Left kidney (tissue), 8 donors: ENCODE measurements at places on chromosomes 12 and 14.

- DNase-seq = no peak
These were observed 2.2 kb downstream of the GABARAPL1 start for GRCh38 chr12:10214895-10215267.

DNA sequence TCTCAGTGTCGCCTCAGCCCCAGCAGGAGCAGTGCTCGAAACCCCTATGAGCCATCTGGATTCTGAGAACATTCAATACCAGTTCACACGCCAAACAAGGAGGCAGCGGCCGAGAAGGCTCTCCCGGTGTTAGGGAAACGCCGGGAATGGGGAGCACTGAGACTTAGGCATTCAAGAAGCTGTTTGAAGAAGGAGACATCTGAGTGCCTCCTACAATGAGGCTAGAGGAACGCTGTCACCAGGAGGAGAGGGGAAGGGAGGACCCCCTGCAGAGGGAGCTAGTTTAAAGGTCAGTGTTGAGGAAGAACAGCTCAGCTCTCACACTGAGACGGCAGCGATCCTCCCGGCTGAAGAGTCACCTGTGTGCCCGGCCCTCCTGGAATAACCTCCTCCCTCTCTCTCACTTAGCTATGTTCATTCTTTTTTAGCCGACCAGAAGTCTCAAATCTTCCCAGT, 69.9 kb downstream of the SERPINA3 start:
- no peak for DNase-seq

GRCh38 chr12:12202747-12203146, 64.1 kb downstream of the LRP6 start:
- DNase-seq = no peak

- DNase-seq = no peak
These were observed 197.7 kb upstream of the CNOT2 start for GRCh38 chr12:70045514-70045913.

DNA sequence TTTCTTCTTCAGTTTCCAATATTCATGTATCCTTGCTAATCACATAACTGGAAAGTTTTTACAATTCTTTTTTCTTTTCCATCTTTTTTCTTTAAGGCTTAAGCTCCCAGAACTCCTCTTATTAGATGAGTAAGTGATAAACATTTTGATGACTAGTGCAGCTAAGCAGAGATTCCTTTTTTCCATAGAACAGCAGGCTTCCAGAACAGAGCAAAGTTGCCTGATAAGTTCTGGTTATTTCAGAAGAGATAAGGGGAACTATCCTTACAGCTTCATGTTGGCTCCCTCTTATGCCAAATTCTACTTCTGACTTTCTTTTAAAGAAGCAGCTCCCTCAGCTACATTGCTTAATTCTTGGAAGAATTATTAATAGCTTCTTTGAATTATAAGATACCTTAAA, 194.7 kb upstream of the FAR2 start:
- DNase-seq = no peak

DNA sequence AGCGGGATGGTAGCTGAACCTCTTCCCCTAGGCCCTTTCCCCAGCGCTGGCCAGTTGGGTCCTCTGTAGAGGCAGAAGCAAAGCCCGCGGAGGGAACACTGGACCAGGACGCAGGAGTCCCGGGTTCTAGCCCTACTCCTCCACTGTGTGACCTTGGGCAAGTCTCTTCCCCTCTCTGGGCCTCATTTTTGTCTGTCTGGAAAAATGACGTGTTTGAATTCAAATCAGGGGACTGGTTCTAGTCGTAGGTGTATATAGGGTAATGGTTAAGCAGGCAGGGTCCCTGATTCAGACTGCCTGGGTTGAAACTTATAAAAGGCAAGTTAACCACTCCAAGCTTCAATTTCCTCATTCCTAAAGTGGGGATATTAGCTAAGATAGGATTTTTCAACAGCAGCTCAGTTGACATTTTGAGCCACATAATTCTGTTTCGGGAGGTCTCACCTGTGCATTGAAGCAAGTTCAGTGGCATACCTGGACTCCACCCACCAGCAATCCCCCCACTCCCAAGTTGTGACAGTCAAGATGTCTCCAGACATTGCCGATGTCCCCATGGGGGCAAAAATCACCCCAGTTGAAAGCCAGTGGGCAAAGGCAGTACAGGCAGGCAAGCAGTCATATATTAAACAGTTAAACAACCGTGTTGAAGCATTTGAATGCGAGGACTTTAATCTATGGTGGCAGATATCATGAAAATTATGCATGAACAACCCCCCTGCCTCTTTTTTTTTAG, 899 bp downstream of the TPCN1 start:
- no peak for DNase-seq

DNA sequence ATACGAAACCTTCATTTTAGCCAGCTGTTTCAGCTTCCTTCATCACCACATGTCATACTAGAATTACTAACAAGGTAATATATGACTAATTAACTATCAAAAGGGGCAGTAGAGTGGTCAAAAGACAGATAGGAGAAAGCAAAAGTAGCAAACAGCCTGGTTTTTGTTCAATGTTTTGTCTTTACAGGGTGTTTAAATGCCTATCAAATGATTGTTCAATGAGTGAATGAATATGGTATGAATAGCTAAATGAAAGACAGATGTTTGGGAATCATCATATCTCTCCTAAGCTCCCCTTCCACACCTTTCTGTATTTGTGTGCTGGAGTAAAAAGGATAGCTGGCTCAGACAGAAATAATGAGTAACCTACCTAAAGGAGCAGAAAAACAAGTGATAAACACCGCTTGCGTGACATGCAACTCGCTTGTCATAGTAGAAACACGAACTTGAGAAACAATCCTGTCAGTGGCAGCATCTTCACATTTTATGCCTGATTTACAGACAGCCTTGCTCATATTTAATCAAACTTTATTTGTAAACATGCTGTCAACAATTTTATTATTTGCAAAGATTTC, 34.2 kb downstream of the ABCC9 start:
- DNase-seq = no peak

DNA sequence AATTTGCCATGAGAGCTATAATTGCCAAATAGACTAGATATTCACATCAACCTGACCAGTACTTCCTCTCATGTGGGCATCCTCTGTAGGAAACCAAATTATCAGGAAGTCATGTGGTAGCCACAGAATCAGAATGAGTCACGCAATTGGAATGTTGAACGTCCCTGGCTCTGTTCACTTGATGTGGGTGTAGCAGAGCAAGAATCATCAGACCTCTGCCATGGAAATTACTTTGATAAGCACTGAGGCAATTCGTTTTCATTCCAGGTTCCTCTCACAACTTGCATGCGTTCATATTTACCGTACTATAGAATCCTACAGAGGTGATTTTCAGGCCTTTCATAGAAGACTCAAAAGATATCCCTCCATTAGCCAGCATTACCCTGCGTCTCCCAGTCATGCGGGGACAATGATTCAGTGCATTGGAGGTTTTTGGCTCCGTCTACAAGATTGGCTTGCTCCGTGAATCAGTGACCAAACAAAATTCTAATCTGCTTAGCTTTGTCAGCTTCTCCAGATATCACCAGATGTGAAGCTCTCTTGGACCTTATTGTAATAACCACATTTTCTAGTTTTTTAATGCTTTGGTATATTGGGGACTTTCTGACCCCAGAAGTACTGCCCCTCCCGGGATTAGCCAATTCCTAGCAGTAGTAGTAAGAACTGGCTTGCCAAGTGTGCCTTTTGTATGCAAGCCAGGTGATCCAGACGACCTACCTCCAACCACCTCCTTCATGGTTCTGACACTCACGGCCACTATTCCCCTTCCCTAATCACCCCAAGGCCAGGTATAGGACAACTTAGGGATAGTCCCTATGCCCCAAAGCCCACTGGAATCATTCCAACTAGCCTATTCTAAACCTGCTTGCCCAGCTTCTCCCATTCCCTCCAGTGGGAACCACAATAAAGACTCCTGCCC, 133.4 kb downstream of the KICS2 start:
- no peak for DNase-seq

- no peak for DNase-seq
These were observed 29.7 kb downstream of the ATF7IP start for GRCh38 chr12:14395074-14395778.
